ENCODE measurements at places on chromosomes 7 and 10.

DNA sequence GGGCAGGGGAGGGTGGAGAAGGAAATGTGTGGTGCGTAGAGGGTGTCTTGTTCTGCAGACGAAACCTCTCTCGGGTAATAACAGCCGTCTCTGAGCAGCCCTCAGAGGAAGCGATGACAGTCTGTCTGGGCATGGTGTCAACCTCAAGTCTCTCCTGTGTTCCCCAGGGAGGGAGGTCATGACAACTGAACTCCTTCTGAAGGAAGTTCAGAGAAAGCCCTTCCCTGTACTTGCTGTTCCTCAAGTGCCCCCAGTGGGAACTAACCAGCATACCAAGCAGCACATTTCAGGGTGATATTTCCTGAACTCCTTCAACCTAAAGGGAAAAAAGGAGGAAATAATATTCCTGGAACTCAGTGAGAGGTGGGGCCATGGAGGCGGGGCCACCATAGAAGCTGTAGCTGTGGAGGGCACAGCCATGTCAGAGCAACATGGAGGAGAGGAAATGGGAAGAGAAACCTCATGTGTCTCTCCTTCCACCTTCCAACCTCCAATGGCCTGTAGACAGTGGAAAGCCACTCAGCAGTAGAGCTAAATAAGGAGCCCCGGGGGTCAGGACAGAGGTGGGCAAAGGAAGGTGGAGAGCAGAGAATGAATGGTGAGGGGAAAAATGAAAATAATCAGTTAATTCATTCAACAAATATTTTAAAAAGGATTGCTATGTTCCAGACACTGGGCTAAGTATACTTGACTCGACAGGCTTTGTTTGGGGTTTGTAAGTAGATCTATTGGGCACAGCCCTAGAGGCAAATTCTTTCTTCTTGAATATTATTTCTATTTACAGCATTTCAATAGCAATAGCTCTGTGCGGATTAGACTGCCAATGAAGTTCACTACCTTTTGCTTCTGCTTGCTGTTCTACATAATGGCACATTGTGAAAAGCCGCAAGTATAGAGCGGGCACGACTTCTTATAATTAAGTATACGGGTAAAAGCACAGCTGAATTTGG, 61.0 kb upstream of the AOAH start:
- no peak for DNase-seq

DNA sequence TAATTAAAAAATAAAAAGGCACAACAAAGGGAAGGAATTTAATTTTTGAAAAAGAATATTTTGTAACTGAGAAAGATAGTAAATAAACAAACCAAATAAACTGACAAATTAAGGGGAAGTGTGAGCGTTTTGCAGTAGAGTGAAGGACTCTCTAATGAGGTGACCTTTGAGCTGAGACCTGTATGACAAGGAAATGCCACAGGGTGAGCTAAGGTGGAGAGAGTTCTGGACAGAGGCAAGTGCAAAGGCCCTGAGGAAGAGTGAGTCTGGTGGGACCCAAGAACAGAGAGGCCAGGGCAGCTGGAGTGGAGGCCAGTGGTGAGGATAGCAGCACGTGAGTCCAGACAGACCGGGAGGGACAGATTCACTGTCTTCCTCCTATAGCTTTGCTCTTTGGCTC, 179.4 kb downstream of the CACNB2 start:
- DNase-seq = no peak

DNA sequence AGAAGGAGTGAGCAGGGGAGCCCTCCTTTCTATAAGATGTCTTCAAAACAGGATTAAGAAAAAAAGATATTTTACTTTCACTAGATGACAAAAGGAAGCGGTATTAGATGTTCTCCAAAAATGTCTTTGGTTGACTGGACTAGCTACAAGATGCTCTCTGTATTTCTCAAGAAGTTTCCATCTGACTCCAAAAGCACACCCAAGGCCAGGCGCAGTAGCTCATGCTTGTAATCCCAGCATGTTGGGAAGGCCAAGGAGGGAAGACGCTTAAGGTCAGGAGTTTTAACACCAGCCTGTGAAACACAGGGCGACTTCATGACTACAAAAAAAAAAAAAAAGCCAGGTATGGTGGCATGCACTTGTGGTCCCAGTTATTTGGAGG, 84.5 kb downstream of the PIP4K2A start:
- no peak for DNase-seq

- no peak for DNase-seq
These were observed 154.0 kb upstream of the MKI67 start for GRCh38 chr10:128280271-128280670.

- DNase-seq = no peak
These were observed 54.4 kb downstream of the MCMBP start for GRCh38 chr10:119817991-119818888.

GRCh38 chr10:57917019-57917418, 350.7 kb downstream of the IPMK start:
- DNase-seq = no peak

- DNase-seq = no peak
These were observed 117.9 kb upstream of the DLX6 start for GRCh38 chr7:96887426-96887825.

DNA sequence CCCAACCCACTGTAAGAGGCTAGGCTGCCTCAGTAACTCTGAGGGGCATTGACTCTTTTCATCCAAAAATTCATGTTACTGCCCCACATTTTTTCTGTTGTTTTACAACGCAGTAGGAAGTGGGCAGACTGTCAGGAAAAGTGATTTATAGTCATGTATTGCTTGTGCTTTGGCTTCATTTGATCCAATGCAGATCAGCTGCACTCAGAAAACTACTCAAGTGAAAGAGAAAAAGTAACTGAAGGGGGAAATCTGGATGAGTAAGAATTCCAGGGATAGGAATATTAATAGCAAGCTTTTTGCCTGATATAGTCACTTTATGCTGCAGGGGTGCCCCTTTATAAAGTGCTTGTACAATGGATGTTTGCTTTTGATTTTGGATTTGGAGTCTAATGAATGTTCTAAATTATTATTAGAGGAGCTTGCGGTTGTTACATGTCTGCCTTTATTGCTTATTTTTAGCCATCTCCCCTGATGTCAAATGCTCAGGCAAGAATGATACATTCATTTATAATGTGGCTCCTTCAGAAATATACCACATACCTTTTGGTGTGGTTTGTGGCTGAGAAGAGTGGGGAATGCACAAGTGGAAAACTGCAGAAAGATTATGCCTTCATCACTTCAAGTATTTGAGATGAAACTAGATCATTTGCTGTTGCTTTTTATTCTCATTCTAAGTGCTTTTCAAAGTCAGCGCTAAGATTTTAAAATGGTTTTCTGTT, 86.1 kb downstream of the EGFR start:
- DNase-seq = no peak

DNA sequence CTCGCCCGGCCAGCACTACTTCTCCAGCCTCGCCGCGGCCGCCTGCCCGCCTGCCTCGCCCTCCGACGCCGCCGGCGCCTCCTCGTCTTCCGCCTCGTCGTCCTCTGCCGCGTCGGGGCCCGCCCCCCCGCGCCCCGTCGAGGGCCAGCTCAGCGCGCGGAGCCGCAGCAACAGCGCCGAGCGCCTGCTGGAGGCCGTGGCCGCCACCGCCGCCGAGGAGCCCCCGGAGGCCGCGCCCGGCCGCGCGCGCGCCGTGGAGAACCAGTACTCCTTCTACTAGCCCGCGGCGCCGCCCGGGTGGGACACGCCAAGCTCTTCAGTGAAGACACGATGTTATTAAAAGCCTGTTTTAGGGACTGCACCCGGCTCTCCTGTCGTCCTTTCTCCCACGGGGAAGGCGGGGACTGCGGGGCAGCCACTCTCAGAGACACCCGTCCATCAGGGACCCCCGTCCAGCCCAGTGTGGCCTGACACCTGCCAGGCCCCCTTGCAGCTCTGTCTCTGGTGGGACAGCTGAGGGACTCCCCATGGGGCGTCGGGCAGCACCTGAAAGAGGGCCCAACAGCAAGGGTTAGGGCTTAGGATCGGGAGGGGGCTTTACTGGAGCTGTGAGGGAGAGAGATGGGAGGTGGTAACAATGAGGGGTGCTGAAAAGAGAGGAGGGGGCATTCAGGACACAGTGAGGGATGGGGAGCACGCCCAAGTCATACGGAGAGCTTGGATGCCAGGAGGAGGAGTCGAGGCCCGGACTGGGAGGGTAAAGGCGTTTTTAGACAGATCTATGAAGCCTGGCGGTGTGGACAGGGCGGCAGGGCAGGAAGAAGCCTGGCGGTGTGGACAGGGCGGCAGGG, 34.7 kb downstream of the SPDYE6 start:
- no peak for DNase-seq

- no peak for DNase-seq
These were observed 136.3 kb downstream of the DPY19L1 start for GRCh38 chr7:34900891-34901513.

GRCh38 chr10:43819464-43820230, 171.0 kb upstream of the ZNF32 start:
- no peak for DNase-seq

All from AG04449 (cell line).